CD4-positive, alpha-beta T cell treated with Interleukin-15 for 4 hours (primary cell): ENCODE measurements at places on chromosomes 13 and 19.

DNA sequence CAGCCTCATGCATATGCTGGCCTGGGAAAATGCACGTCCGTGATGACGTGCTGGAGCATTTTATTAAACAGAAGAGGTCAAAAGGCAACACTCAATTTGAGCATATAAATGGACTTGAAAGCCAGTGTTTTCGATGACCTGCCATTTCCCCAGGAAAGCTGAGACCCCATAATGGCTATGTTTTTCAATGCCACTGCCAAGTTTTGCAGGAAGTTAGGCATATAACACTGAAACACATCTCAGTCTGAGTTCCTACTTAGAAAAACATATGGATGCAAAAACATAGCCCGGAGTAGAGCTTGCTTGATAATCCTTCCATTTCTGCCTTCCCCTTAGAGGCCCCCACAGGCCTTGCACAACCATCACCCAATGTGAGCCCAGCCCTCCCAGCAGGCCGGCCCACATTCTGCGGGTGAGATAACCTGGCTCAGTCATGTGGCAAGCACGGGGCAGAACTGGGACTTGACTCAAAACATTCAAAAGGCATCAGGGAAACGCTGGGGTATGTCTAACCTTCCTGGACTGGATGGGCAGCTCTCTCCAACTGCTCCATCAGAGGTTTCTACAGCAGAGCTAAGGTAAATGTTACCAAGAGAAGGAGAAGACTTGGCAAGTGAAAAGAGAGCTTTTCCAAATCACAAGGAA lies 24.9 kb downstream of the EPS15L1 start:
- DNase-seq: peak; percentile 30

DNA sequence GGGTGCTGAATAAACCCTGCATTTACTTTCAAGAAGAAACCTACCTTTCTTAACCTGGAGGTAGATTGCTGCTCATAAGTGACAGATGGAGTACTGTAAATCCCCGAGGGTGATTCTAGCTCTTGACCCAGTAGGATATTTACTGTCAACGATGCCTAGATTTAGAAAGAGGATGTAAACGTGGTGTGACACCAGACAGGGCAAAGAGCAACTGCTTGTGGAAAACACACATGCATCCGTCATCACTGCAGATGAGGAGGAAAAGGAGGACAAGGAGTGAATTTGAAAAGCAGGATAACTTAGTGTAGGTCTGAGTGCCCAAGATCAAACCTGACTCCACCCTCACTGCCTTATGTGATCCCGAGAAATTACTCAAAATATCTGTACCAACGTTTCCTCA lies 9.8 kb upstream of the CLN5 start:
- DNase-seq: no peak

DNA sequence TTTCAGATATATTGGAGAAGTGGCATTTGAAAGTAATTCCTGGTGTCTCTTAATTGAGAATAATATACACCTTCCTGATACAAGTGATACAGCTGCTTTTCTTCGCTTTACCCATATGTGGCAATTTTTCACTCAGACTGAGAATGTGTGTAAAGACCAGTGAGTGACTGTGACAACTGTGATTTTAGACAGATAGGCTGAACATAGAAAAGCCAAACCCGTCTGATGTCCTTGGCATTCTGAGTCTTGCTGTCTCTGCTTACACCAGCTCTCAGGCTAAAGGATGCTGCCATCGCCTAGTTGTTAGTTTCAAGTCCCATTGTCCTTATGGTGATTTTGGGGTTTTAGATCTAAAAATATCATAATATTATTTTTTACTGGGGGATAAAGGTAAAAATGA lies 492.6 kb downstream of the RFC3 start:
- DNase-seq: no peak

- no peak for DNase-seq
These were observed 760.6 kb downstream of the EFNB2 start for GRCh38 chr13:105774739-105775460.

DNA sequence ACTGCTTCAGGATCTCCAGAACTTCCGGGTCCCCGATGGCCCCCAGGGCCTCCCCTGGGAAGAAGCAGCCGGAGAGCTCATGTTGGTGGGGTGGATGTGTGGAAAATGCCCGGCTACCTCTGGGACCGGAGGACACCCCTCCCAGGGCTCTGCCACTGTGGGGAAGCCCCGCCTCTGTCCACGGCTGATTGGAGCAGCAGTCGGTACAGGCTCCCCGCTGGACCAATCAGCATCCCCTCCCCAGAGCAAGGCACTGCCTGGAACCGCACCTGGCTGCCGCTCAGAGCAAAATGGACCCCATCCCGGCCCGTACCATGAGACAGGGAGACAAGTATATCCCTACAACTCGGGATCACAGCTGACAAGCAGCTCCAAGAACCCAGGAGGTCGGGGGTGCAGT lies 6.4 kb downstream of the DOHH start:
- peak; percentile 21 for DNase-seq

- DNase-seq: no peak
These were observed 4.0 kb upstream of the ZNF701 start for GRCh38 chr19:52566121-52566520.

DNA sequence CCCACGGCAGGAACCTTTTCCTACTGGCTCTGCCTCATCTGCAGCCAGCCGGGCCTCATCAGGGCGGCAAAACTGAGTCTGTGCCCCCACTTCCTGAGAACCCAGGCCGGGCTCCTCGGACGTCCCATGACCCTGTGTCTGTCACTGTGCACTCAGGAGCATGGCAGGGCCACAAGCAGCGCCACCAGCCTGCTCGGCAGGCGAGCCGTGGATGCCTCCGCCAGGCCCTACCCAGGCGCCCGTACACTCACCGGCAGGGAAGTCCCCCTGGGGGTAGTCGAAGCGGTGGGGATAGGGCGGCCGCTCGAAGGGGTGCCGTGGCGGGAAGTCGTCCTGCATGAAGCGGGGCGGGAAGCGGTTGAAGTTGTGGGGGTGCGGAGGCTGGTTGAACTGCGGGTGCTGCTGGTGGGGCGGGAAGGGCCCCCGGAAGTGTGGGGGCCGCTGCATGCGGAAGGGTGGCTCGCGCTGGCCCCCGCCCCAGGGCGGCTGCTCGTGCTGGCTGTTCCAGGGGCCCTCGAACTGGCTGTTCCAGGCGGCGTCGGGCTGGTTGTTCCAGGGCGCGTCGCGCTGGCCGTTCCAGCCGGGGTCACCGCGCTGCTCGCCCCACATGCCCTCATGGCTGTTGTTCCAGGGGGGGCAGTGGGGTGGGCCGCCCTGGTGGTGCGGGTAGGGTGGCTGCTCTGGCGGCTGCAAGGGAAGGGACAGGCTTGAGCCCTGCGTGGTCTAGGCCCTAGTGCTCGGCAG lies 17.1 kb downstream of the CHERP start:
- DNase-seq: no peak

GRCh38 chr13:97853550-97853949 lies 99.9 kb upstream of the IPO5 start:
- no peak for DNase-seq

- DNase-seq: no peak
These were observed 5.4 kb downstream of the FLT1 start for GRCh38 chr13:28489524-28489931.

DNA sequence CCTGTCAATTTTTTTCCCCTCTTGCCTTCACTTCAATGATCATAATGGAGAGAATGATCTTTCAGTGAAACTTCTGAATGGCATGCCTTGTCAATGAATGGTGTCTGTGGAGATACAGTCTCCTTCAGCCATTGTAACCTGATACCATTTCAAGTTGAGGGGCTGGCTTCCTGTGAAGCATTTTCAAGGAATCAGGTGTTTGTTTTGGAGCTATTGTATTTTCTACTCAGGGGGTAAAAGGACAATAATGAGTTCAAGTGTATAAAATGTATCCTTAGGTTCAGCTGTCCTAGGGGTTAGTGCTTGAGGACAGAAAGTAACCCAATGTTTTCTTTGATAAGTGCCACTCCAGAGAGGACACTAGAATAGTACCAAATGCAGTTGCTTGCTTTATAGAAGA lies 23.8 kb upstream of the CBY2 start:
- no peak for DNase-seq

DNA sequence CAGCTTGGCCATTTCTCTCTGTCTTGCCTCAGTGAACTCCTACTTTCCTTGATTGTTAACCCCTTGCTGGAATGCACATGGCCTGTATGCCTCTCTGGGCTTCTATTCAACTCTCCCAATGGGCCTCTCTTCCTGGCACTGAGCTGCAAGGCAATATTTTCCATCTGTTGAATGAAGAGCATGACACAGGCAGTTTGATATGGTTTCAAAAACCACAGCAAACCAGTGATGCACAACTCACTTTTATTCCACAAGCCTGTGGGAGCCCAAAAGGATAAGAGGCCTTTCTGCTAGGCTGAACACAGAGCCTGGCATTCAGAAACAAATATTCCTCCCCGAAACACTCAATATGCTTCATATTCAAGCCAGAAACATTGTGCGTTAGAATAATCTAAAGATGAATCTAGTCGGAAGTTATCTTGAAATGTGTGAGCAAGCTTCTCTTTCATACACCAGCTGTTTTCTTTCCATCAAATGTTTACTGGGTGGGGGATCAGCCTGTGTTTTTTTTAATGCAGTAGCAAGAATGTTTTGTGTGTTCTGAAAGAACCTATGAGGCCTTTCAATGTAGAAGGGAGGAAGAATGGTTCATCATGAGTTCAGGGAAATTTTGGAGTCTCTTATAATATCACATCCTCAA lies 443.1 kb upstream of the SPRY2 start:
- DNase-seq: no peak

GRCh38 chr19:51467864-51468544 lies 9.8 kb upstream of the SIGLEC8 start:
- DNase-seq: no peak

DNA sequence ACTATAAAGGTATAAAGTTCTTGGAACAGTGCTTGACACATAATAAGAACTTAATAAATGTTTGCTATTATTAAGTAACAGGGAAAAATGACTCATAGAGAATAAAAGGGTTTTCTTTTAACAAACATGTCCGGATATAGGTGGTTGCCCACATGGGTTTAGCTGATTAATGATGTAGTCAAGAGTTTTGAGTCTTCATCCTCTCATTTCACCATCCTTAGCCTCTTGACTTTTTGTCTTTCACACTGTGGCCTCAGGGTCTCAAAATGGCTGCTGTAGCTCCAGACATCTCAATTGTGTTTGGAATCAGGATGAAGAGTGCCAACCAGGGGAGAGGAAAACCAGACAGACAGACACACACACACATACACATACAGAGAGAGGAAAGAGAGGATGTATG lies 97.9 kb downstream of the HSPH1 start:
- DNase-seq: no peak
